ENCODE measurements at places on chromosomes 16 and 17.

GRCh38 chr16:66576296-66576695, 3.0 kb upstream of the CMTM2 start:
- DNase-seq, result no peak

DNA sequence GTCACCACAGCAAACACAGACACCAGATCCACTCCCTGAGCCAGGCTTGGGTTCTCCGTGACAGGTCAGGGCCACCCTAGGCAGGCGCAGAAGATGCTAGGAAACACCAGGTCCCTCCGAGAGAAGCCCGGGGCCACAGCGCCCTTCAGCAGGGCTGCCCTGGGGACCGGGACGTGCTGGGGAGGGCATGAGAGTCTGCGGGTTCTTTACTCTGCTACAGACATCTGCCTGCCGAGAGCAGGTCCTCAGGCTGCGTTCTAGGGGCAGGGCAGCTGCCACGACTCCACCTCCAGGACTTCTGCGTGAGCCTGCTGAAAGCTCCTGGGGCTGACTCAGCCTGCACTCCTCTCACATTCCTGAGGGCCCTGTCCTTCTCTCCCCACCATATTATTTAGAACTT, 11.4 kb downstream of the MYLK3 start:
- no peak for DNase-seq

GRCh38 chr17:75271955-75272847, 1.2 kb upstream of the MIF4GD start:
- no peak for DNase-seq

GRCh38 chr17:78172249-78173051, 4.1 kb downstream of the SYNGR2 start:
- DNase-seq, result peak; percentile 65

GRCh38 chr17:50274142-50274896, at the start of gene TMEM92:
Gene TMEM92, plus strand, starts transcription at chr17:50274466. Its CDS starts 36 bp downstream, at chr17:50274502.
- DNase-seq, result peak; percentile 11

DNA sequence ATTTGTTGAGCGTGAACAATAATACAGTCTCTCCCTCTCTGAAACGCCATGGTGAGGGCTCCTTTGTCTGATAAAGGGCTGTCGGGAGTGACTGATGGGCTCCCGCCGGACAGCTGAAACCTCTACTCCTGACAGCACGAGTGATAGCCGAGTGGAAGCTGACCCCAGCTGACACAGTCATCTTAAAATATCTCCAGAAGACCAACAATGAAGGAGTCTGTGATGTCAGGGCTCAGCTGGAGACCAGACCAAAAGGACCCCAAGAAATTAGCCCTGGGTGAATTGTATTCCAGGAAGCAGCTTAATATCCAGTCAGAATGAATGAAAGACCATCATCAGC, 22.4 kb downstream of the CCDC182 start:
- no peak for DNase-seq

GRCh38 chr16:76614269-76614668, 337.1 kb downstream of the CNTNAP4 start:
- no peak for DNase-seq

DNA sequence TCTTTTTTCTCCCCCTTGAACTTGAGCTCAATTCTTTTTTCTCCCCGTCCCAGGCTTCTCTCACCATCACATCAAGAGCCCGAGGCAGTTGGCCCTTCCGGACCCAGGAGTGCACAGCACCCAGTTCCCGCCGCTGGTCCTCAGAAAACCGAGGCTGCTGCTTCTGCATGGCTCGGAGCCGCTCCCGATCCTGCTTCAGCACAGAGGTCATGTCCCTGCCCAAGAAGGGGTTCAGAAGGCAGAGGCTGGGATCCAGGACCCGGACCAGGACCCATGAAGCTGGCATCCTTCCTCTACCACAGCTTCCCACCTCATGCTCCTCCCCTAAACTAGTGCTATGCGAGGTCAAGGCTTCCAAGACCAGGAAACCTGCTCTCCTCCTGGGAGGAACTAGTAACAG, 10.5 kb downstream of the PER1 start:
- DNase-seq, result no peak

- no peak for DNase-seq
Observed at GRCh38 chr16:11401161-11402050, 56.1 kb downstream of the RMI2 start.

GRCh38 chr17:49217651-49218413, 7.3 kb downstream of the ABI3 start:
- DNase-seq, result peak; percentile 73

- DNase-seq, result peak; percentile 89
Observed at GRCh38 chr16:85984947-85985451, 86.0 kb downstream of the IRF8 start.

DNA sequence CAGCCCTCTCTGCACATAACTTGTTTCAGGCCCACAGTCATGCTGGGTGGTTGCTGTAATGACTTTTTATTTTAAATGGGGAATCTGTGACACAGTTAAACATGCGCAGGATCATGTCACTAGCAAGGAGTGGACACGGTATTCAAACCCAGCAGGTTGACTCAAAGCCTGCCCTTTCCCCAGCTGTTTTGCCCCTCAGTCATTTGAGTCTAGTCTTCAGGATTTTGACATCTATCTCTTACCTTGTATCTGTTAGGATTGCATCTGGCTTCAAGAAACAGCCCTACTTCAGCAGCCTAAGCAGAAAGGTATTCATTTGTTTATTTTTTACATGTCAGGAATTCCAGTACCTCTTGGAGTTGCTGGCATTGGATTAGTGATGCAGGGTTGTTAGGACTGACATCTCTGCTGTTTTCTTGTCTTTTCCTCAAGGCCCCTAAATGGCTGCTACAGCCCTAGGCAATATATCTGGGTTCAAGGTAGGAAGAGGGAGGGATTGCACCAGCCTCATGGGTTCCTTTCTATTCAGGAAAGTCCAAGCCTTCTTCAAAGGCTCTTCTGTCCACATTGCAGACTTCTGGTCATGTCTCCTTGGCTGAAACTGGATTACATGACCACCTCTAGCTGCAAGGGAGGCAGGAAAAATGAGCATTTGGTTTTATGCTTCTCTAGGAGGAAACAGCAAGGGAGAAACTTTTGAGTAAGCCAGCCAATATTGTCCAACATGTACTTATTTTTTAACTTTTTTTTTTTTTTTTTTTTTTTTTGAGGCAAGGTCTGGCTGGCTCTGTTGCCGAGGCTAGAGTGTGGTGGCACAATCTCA, 22.8 kb downstream of the ABCC1 start:
- no peak for DNase-seq

DNA sequence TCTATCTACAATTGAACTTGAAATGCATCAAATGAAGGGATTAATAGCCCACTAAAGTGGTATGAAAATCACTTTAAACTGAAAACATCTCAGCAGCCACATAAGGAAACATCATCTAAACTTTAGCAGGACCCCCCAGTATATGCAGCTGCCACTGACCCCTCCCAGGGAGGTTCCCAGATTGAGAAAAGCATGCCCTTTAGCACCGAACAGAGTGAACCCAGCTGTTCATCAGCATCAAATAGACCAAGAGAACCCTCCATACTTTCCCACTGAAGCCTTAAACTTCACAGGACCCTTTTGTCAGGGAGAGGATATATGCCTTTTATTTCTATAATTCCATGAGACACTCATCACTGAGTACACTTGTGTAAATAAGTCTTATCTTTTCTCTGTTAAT, 44.6 kb downstream of the MYH10 start:
- DNase-seq, result no peak

- no peak for DNase-seq
Observed at GRCh38 chr16:2468725-2469398, 2.2 kb upstream of the NTN3 start.

- DNase-seq, result no peak
Observed at GRCh38 chr17:52636443-52636842, 477.9 kb upstream of the CA10 start.

DNA sequence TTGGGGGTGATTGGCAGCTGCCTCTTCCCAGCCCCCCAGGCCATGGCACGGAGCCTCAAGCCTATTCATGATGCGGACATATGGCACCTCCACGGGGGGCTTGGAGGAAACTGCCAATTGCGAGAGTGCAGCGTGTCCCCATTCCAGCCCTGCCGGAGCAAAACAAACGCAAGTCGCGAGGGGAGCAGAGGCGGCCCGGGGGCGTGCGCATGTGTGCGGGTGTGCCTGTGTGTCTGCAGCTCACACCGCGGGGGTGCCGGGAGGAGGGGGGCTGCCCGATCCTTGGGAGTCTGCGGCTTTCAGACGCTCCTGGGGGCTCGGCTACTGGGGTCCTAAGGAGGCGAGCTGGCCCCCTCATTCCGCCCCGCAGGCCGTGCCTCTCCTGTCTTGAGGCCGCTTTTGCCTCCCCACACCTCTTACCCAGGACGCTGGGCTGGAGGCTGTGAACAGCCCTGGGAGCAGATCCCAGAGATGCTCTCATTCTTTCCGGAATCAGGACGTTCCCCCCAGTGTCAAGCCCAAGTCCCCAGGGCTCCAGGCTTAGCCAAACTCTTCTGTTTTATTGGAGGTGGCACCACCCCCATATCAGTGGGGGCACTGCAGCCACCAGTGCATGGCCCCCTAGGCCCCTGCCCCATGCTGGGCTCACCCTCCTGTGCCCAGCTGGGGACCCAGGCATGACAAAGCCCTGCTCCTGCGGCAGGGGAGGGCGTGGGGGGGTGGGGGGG, 29.1 kb downstream of the ENDOV start:
- no peak for DNase-seq

DNA sequence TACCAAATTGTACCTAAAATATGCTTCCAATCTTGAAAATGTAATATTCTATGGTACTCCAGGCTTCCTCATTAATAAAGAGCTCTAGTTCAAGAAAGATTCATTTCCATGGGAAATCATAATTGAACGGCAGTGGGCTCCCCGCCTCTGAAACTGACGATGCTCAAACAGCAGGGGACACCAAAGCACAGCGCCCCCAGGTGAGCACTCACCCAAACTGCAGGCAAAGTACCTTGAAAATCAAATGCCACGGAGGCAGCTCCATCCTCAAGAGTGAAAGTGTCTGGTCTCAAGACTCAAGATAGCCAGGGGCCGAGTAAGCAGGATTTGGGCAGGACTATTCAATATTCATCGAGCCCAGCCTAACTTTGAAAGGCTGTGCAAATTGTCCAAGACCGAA, 217.4 kb upstream of the TNRC6C start:
- peak; percentile 45 for DNase-seq

GRCh38 chr17:80063830-80064585, 27.6 kb downstream of the CCDC40 start:
- peak; percentile 71 for DNase-seq

DNA sequence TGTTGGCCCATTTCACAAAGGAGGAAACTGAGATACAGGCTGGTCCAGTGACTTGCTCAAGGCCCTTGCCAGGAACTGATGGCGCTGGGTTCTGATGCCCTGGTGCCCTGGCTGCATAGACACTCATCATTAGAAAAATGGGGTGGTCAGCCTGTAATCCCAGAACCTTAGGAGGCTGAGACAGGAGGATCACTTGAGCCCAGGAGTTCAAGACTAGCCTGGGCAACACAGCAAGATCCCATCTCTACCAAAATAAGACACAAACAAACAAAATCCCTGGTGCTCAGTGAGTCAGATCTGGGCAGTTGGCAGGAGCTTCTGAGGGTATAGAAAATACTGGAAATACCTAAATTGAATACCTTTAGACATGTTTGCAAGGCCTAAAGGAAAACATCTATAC, 41.1 kb upstream of the KIFC3 start:
- DNase-seq, result no peak

GRCh38 chr17:78000341-78000740, 41.8 kb downstream of the TNRC6C start:
- DNase-seq, result no peak

GRCh38 chr17:58414596-58414997, 2.7 kb downstream of the RNF43 start:
- no peak for DNase-seq

- DNase-seq, result no peak
Observed at GRCh38 chr17:77312786-77313599, 172.2 kb downstream of the SEC14L1 start.

DNA sequence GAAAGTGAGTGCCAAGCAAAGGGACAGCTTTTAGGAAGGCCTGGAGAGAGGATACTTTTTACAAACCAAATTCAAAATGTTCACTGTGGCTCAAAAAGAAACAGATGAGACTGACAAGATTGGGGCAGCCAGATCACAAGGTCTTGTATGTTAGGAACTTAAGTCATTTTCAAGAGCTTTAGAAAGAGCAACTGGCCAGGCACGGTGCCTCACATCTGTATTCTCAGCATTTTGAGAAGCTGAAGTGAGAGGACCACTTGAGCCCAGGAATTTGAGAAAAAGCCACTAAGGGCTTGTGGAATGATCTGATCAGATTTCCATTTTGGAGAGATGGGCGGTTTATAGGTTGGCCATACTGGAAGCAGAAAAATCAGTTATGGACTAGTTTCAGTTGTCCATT, 17.2 kb downstream of the SPAG9 start:
- DNase-seq, result no peak

DNA sequence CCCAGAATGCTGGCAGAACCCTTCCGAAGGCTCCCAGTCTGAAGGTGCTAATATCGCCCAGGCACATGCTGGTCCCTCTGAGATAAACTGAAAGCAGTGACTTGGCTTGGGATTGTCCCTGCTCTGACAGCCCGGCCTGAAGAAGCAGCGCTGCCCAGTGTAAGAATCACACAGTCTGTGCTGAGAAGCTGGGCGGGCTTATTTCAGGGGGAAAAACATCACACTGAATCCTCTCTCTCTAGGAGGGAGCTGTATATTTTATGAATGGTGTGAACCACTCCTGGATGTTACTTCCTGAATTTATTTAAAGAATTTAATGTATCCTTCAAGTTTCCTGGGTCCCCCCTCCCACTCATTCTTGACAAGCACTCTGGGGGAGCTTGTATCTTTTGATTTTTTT, 36.3 kb downstream of the GAS7 start:
- DNase-seq, result peak; percentile 74

DNA sequence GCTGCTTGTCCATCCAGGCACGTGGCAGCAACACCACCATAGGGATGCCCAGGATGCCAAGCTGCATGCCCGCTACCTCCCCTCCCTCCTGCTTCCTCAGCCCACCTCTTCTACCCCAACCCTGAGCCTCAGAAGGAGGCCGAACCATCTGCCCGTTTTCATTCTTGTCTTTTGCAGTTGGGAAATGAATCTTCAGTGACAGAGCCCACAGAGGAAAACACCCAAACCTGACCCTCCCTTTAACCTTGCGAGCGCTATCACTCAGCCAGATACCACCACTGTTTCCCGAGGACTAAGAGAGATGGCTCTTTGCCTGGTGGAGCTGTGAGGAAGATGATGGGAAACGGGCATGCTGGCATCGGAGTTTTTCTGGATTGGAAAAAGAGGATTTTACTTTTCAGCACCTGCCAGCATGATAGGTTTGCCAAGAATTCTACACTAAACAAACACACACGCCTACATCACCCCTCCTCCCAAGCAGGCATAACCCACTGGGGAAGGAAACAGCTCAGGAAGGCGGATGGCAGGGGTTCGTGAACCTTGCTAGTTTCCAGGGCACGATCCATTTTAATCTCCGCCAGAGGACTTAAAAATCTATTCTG, 457.4 kb downstream of the SLC39A11 start:
- DNase-seq, result no peak

All from suppressor macrophage treated with lipopolysaccharide for 4 hours (primary cell).